ENCODE measurements at places on chromosomes 11 and 22.
A peak's percentile ranks its signal among the peaks of the same experiment; 100 is the strongest.

DNA sequence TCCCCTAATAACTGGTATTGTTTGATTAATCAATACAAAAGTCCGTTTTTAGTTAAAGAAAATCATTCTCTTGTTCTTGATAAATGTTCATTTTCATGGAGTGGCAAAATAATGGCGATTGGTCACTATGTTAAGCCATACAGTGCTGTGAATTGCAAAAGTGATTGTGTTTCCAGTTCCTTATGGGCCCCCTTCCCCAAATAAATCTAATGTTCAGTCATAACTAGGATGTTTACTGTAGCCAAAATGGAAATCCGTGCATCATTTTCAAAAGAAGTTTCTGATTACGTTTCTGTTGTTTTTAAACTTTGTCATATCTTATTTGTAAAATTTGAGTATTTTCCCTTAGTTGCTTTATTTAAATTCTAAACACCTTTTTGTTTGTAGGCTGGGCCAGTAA, 845 bp downstream of the RBM7 start:
- DNase-seq = no peak

DNA sequence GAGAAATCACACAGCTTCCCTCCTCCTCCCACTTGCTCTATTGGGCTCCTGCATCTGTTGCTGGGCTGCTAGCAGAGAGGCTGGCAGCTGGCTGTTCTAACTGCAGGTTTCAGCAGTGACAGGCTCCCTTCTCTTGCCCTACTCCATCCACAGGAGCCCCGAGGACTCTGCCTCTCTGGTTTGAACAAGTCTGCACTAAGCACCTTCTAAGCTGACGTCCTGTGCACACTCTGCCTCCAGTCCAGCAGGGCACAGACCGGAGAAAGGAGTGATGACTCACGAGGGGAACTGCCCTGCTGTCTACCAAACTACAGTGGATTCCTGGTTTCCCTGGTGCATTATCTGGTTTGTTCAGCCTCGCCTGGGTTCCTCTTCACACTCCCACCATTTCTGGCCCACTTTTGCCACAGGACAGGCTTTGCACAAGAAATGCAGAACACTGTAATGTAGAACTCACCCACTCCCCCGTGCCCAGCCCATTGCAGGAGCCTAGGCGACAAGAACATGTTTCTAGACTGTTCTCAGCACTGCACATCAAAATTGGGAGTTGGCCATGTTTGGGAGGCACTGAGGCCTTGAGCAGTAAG, 26.0 kb downstream of the IL10RA start:
- no peak for DNase-seq

DNA sequence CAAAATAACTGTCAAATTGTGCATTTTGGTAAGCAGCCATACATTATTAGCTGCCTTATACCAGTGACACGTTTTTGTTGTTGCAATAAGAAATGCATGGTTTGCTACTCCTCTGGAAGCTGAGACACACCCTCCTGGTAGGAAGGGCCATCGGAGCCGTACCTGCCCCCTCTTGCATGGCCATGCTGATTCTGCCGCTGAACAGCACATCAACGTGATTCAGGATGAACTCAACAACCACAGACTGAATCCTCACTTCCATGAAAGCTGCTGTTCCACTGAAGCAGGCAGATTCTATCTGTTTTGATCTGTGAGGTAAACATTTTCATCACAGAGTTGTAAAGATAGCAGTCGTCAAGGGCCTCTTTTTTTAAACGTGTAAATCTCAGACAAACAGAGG, 38.6 kb upstream of the TP53AIP1 start:
- DNase-seq = no peak

DNA sequence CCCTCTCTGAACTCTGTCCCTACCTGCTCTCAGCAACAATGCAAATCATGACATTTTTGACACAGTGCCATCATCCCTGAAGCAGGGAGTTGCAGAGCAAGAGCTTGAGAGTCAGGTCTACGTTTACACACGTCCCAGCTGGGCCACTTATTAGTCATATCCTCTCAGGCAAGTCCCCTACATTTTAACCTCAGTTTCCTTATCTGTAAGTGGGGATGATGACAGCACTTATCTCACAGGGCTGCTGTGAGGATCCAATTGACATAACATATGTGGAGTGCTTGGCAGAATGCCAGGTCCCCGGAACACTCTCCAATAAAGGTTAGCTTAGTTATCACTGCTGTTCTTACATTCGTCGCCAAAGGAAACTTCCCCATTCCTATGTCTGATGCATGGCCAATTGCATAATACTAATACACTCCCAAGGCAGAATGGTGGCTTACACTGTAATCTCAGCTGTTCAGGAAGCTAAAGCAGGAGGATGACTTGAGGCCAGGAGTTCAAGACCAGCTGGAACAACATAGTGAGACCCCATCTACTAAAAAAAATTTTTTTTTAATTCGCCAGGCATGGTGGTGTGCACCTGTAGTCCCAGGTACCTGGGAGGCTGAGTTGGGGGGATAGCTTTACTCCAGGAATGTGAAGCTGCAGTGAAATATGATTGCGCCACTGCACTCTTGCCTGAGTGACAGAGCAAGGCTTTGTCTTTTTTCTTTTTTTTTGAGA, 16.6 kb downstream of the ASCC2 start:
- DNase-seq = peak; percentile 22

DNA sequence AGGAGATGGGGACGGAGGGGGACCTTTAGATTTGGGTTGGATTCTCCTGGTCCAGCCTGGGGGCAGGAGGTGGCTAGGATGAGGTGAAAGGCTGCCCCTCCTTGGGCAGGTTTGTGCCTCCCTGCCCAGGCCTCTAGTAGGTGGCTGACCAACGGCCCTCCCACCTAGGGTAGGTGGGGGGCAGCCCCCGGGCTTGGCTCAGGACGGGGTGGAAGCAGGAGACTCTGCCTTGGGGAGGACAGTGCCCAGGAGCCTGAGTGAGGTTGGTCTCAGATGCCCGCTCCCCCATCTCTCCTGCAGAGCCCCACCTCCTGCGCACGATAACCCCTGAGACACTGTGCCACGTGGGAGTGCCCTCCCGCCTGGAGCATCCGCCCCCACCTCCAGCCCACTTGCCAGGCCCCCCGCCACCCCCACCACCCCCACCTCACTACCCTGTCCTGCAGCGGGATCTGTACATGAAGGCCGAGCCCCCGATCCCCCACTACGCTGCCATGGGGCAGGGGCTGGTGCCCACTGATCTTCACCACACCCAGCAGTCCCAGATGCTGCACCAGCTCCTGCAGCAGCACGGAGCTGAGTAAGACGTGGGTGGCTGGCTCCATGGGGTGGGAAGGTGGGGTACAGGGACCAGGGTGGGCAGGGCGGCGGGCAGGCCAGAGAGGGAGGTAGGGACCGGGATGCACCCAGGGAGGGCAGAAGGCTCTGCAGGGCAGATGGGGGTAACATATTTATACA, 17.7 kb downstream of the MYRF start:
- no peak for DNase-seq

DNA sequence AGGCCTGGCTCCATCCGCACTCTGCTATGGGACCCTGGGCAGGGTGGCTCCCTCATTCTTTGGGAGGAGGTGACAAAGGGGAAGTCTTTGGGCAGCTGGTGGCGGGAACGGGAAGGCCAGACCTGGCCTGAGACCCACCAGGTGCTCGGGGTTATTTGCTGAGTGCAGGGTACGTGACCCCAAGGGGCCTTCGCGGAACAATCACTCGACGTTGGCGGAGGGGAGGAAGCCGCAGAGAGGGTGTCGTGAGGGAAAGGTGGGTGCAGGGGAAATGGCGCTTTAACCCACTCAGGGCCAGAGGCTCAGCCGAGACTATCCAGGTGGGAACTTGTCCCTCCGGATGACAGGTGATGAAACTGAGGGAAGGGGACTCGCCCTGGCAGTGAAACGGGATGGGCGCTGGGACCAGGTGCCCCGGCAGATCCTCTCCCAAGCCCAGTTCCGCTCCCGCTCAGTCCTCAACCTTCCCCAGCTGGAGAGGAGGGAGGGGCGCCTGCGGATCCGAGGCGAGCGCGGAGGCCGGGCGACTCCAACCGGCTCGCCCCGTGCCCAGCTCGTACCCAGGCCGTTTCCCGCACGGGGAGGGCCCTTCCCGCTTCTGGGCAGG, 911 bp downstream of the A4GALT start:
- no peak for DNase-seq

DNA sequence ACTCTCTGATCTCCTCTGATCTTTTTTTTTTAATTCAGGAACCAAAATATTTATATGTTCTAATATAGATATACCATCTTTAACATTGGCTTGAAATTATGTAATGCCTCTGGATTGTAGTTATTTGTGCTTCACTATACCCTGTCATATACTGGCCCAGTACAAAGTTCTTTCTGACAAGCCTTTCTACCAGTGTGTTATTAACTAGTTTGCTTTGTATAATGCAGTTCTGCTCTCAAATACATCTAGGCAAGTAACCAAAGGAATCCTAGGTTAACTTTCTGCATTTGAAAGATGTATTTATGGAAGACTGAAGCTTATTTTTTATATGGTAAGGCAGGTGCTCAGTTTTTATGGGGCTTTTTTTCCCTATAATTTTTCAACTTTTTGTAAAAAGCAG, 36.1 kb downstream of the ARHGEF12 start:
- no peak for DNase-seq

DNA sequence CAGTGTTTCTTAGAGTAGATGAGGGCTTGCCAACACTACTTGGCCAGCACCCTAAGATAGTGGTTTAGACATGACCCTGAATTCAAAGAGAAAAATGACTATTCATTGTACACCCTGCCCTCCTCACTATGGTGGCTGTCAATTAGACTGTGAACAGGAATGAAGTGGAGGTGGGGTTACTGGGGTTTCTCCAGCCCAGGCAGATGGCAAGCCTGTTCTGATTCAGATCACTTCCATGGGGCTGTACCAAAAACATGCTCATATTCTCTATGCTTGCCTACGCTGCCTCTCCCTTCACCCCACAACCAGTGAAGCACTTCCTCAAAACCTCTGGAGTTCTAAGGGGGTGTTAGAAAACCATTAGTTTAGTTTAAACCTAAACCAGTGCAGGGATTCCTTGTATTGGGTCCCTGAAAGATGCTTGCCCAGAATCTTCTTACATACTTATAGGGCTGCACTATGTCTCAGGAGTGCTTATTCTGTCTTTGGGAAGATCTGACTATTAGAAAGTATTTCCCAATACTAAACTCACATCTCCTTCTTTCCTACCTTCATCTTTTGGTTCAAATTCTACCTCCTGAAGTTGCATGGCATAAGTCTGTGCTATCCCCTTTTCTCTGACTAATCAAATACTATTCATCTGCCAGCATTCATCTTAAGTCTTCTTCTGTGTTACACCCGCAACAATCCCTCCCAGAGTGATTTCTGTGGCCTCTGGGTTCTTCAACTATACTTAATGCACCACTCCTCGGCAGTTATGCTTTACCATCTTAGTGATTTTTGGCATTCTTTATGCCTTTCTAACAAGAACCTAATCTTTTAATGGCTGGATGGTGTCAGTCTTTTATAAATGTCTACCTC, 71.8 kb downstream of the ATG16L2 start:
- no peak for DNase-seq

- no peak for DNase-seq
These were observed 9.1 kb downstream of the POLD4 start for GRCh38 chr11:67344264-67344663.

- no peak for DNase-seq
These were observed 21.3 kb downstream of the CBX7 start for GRCh38 chr22:39130892-39131855.

- DNase-seq = no peak
These were observed 33.0 kb upstream of the NARS2 start for GRCh38 chr11:78607696-78608095.

DNA sequence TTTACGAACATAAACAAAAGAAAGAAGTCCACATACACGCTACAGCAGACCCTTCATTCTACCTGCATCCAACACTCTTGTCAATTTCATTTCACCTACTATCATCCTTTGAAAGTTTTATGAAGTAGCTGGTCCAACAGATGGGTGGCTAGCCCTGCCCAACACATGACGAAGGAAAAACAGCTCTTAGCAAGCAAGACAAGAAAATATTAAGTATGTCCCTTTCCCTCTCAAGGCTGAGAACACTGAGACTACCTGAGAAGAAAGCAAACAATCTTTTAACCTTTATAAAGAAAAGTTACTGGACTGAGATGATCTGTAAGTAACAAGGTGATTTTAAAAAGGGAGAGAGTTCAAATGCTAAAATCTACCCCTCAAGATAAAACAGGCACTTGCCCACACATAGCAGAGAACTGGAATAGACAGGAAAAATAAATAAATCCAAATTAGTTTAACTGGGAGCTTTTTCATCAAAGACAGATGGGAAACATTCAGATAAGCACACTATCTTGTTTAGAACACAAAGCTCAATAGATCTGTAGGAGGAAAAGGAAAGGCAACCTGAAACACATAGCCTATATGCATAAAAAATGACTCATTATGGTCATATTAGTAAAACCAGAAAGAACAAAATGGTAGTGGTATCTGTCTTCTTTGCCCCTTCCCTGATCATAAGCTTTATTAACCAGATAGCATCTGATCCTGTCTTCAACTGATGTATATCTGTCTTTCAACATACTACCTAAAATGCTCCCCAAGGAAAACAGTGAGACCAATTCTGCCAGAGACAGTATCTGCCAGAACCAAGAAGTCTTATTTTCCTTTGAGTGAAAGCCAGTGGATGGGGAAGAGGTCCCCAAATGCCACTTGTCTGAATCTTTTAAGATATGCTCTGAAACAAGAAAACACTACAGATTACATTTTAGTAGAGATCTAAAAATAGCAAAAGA, 104.3 kb downstream of the MRTFA start:
- DNase-seq = no peak

GRCh38 chr11:103849366-103849765, 187.1 kb upstream of the DDI1 start:
- DNase-seq = no peak

DNA sequence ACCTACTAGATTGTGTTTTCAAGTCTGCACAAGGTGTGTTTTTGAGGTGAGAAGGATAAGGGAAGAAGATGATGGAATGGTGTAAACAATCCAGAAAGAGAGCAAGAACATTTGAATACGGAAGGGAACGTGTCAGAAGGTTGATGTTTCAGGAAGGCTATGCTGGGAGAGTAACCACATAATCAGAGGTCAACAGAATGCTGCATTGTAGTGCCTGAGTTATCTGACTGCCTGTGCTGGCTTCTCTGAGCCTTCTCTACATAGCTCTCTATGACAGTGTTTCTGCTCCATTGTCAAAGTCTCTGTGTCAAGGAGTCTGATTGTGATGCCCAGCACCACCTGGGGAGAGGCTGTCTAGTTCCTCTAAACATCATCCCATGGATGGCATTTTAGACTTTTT, 74.1 kb downstream of the CYB5R2 start:
- DNase-seq = no peak

DNA sequence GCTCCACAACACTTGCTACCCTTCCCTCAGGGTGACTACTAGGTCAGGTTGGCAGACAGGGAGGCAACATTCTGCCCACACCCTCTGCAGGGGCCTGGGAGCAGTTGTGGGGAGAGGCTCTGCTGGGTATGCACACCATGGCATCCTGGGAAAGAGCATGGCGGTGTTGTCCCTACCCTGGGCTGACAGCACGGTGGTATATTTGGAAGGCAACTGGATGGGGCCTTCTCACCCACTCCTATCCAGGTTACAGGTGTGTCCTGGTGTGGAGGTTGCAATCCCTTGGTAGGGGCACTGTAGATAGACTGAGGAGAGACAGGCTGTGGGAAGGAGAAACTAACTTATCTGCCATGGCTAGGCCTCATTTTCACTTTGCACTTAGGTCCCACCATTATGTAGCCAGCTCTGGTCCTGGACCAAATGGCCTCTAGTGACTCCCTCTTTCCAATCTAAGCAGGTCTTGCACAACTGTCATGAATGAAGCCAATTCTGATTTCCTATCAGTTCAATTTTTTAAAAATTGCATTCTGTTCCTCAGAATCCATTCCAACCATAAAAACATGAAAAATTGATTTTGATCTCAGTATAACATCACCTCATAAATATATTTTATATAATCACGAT, 54.0 kb upstream of the CD44 start:
- no peak for DNase-seq

GRCh38 chr11:9874466-9874865, 210.6 kb downstream of the SWAP70 start:
- DNase-seq = no peak

Measured in stimulated activated CD4-positive, alpha-beta T cell treated with anti-CD3 and anti-CD28 coated beads, Interleukin-2, amount 100 ng/mL, for 48 hours (primary cell).